Activated T-cell treated with anti-CD3 and anti-CD28 coated beads, Interleukin-2, amount 50 U/mL, for 24 hours (primary cell): ENCODE measurements at places on chromosomes 13 and 19.

GRCh38 chr13:84417416-84417815 is 535.1 kb upstream of the SLITRK1 start:
- DNase-seq = no peak

DNA sequence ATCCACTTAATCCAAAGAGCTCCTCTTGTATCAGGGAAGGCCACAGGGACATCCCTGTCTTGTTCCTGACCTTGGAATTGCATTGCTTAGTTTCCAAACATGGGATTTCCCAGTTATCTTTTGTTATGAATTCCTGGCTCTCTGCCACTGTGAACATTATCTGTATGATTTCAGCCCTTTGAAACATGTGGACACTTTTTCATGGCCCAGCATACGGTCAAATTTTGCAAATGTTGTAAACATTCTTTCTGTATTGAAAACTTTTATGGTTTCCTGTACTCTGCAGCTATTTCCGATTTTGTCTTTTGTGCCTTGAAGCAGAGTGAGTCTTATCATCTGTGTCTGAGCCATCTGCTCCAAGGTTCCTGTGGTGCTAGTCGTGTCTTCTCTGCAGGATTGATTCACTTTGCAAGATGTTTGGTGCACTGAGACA is 4.5 kb upstream of the CFAP97D2 start:
- no peak for DNase-seq

GRCh38 chr13:67977066-67977465 is 746.9 kb upstream of the PCDH9 start:
- DNase-seq = no peak

- no peak for DNase-seq
Observed at GRCh38 chr19:19217099-19217498, 5.3 kb downstream of the NCAN start.

- DNase-seq = no peak
Observed at GRCh38 chr13:106433066-106433465, 102.4 kb downstream of the EFNB2 start.

GRCh38 chr13:30142486-30143211 is 164.7 kb downstream of the KATNAL1 start:
- peak; percentile 66 for DNase-seq

GRCh38 chr13:111183959-111184358 is 68.8 kb downstream of the ARHGEF7 start:
- no peak for DNase-seq

DNA sequence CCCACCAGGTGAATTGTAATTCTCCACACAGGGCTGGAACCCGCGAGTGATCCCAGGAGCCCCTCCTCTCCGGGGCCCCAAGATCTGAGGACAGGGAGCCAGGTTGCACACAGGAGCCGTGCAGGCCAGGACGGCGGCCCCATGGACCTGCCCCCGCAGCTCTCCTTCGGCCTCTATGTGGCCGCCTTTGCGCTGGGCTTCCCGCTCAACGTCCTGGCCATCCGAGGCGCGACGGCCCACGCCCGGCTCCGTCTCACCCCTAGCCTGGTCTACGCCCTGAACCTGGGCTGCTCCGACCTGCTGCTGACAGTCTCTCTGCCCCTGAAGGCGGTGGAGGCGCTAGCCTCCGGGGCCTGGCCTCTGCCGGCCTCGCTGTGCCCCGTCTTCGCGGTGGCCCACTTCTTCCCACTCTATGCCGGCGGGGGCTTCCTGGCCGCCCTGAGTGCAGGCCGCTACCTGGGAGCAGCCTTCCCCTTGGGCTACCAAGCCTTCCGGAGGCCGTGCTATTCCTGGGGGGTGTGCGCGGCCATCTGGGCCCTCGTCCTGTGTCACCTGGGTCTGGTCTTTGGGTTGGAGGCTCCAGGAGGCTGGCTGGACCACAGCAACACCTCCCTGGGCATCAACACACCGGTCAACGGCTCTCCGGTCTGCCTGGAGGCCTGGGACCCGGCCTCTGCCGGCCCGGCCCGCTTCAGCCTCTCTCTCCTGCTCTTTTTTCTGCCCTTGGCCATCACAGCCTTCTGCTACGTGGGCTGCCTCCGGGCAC is 3.9 kb downstream of the FFAR1 start:
- no peak for DNase-seq

- no peak for DNase-seq
Observed at GRCh38 chr13:76837801-76838200, 48.4 kb downstream of the KCTD12 start.

- DNase-seq = no peak
Observed at GRCh38 chr19:3404324-3405260, 38.2 kb downstream of the NFIC start.

- DNase-seq = no peak
Observed at GRCh38 chr19:3102239-3103140, 8.3 kb downstream of the GNA11 start.

DNA sequence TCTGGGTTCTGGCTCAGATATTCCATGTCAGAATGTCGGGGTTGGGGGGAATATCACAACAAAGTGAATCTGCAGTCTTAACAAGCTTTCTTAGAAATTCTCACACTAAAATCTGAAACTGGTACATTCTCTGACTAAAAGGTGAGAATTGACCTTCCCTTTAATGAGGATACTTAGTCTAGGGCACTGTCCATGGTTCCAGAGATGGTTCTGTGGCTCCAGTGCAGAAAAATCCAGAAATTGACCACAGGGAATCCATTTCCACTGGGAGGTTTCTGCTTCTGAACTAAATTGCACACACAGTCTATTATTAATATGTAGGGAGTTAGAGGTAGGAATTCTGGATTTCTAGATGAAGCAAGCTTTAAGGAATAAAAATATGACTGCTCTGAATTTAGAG is 171.6 kb upstream of the OBI1 start:
- no peak for DNase-seq

GRCh38 chr19:3055741-3056416 is 6.4 kb downstream of the TLE5 start:
- no peak for DNase-seq

GRCh38 chr19:16077984-16078758 is 1.9 kb downstream of the TPM4 start:
- peak; percentile 64 for DNase-seq

GRCh38 chr19:4069331-4069959 is 2.7 kb upstream of the ZBTB7A start:
- DNase-seq = peak; percentile 64

- DNase-seq = no peak
Observed at GRCh38 chr19:18903156-18904037, 7.4 kb upstream of the CERS1 start.

DNA sequence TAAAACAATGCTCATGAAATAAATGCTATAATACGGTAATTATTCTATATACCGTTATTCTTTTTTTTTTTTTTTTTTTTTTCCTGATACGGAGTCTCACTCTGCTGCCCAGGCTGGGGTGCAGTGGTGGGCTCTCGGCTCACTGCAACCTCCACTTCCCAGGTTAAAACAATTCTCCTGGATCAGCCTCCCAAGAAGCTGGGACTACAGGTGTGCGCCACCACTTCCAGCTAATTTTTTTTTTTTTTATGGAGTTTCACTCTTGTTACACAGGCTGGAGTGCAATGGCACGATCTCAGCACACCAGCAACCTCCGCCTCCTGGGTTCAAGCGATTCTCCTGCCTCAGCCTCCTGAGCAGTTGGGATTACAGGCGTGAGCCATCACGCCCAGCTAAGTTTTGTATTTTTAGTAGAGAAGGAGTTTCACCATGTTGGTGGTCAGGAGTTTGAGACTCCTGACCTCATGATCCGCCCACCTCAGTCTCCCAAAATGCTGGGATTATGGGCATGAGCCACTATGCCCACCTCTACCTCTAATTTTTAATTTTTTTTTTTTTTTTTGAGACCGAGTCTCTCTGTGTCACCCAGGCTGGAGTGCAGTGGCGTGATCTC is 6.9 kb downstream of the PPP1R15A start:
- no peak for DNase-seq

GRCh38 chr13:81171065-81171647 is 830.2 kb upstream of the SPRY2 start:
- no peak for DNase-seq

DNA sequence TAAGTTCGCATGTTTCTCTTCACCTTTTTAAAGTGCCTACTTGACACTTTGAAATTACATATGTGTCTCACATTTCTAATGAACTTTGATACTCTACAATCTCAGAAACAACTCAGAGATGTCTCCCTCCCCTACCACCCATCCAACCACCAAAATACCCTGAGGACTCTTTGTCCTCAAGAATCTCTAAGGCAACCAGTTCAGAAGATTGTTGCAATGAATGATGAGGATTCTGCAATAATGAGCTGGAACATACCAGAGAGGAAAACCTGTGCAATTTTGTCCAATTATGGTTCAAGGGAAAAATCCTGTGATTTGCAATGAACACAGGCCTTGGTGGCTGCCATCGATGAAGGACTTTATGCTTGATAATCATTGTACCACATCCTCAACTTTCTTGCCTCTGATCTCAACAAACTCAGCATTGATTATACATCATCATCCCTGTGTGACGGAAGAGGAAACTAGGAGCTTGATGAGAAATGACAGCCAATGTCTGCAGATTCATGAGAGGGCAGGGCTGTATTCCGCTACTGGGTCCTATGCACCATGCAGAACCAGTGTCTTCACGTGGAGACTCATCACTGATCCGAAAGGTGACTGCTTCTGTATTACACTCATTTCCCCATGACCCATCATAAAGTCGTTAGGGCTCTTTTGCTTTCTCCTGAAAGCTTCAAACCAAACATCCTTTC is 1.1 kb downstream of the FPR1 start:
- DNase-seq = no peak

GRCh38 chr13:99647596-99647985 is 146.3 kb downstream of the TM9SF2 start:
- DNase-seq = no peak

GRCh38 chr13:43328907-43329306 is 305.5 kb downstream of the DNAJC15 start:
- no peak for DNase-seq

GRCh38 chr19:31461814-31462539 is 112.7 kb upstream of the TSHZ3 start:
- DNase-seq = no peak

DNA sequence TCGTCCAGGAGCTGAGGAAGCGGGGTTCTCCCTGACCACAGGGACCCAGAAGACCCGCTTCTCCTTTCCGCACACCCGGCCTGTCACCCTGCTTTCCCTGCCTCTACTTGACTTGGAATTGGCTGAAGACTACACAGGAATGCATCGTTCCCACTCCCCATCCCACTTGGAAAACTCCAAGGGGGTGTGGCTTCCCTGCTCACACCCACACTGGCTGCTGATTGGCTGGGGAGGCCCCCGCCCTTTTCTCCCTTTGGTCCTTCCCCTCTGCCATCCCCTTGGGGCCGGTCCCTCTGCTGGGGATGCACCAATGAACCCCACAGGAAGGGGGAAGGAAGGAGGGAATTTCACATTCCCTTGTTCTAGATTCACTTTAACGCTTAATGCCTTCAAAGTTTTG is 18.9 kb downstream of the VASP start:
- DNase-seq = no peak

GRCh38 chr19:36060430-36060829 is 5.7 kb downstream of the WDR62 start:
- DNase-seq = peak; percentile 44

DNA sequence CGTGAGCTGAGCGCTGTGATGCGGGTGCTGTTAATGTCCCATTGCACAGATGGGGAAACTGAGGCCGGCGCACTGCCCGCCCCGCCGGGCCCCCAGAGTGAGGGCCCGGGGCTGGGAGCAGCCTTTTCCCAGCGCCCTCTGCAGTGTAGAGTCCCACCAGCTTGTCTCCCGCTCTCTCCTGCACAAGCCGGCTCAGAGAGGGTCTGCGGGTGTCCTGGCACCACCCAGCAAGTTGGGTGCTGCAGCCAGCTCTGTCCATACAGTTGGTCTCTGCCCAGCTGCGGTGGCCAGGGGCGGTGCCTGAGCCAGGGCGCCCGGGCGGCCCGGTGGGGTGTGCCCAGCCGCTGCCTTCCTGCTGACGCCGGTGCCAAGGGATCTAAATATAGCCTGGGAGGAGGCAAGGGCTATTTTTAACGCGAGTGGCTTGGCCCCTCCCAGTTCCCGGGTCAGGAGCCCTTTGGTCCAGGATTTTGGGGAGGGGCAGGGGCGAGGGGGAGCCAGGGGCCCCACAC is 19.3 kb downstream of the GADD45B start:
- peak; percentile 50 for DNase-seq

- DNase-seq = peak; percentile 64
Observed at GRCh38 chr19:10271543-10272086, 695 bp downstream of the ICAM1 start.

- DNase-seq = no peak
Observed at GRCh38 chr19:3537101-3537437, 1.9 kb upstream of the TEKTIP1 start.

- DNase-seq = no peak
Observed at GRCh38 chr19:39915848-39916215, 18.6 kb downstream of the FCGBP start.

- peak; percentile 66 for DNase-seq
Observed at GRCh38 chr19:17075864-17076542, 426 bp downstream of the MYO9B start.

DNA sequence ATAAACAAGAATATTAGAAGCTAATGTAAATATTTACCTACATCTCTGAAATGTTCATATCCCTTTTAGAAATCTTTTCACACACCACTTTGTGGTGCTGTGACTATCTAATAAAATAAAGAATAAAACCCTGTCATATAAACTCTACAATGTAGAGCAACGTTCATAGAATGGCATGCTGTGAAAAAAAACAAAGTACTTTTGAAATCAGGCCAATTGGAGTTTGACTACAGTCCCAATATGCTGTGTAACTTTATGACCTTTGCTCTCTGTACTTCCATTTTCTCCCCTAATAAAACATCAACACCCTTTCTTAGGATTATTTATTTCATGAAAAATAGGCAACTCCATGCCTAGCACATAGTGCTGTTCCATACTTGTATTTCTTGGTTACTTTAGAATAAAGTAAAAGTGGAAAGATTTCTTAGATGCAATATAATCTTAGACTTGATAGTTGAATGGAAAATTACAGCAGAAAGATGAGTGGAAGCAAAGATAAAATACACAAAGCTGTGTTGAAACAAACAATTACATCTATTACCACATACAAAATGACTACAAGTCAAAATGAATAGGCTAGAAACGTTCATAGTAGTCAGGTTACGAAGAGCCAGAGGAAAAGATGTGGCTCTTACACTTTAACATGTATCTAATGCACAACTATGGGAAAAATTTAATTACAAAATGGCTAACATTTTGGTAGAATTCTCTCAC is 613.2 kb upstream of the SLITRK5 start:
- no peak for DNase-seq

DNA sequence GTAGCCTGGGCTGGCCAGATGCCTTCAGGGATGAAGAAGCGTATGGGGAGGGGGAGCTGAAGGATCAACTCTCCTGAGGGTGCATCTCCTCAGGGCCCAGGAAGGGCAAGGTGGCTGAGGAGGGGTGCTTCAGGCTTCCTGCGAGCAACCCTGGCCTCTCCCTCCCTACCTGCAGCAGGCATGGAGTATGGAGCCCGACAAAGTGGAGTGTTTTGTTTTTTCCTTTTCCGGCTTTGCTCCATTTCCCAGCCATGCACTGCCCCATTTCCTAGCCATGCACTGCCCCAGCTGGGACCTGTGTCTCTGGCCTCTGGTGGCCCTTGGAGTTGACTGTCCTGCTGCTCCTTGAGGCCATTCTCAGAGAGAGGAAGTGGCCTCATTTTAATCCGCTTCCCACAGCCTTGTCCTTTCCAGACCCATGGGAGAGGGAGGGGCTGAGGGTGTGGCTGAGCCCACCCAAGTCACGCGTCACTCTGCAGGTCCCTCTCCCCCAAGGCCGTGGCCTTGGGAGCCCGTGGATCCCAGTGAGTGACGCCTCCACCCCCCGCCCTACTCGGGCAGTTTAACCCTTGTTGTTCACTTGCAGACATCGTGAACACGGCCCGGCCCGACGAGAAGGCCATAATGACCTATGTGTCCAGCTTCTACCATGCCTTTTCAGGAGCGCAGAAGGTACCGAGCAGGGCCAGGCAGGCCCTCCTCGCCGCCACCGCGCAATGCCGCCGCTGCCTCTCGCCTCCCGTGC is 34.4 kb downstream of the CAPN12 start:
- no peak for DNase-seq
